ENCODE measurements at places on chromosomes 1 and 21.

GRCh38 chr1:162328512-162328911 is 48.1 kb downstream of the SPATA46 start:
- no peak for DNase-seq

- DNase-seq, result no peak
Measured at GRCh38 chr1:199297887-199298286, 659.0 kb downstream of the PTPRC start.

DNA sequence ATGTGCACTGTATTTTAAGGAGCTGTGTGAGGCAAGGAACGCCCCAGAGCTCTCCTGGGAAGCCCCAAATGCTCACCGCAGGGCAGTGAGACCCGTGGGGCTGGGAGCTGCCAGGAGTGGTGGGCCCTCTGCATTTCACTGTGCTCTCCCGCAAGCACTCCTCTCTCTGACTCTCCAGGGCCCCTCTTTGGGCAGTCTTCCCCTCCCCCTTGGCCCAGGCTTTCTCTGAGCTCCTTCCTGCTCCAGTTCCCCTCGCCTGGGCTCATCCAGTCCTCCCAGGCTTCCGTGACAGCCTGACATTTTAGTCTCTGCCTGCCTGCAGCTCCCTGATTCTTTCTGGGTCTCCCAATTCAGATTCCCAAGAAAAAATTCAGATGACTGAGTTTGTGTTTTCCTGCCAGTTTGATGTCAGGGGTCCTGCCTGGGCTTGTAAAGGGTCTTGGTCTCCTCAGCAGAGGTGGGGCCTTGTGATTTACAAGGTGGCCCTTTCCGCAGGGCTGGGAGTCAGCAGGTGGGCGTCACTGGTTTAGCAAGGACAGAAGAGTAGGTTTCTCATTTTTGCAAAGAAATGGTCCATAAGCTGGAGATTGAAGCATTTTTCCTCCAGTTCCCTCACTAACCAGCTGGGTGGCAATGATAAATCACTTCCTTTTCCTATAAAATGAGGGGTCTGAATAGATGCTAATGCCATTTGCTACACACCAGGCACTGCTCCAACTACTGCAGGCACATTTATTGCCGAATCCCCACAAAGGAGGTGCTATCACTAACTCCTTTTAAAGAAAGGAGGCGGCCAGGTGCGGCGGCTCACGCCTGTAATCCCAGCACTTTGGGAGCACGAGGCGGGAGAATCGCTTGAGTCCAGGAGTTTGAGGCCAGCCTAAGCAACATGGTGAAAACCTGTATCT is 1.9 kb upstream of the CA6 start:
- no peak for DNase-seq

GRCh38 chr1:17636612-17637011 is 97.1 kb downstream of the ARHGEF10L start:
- no peak for DNase-seq

DNA sequence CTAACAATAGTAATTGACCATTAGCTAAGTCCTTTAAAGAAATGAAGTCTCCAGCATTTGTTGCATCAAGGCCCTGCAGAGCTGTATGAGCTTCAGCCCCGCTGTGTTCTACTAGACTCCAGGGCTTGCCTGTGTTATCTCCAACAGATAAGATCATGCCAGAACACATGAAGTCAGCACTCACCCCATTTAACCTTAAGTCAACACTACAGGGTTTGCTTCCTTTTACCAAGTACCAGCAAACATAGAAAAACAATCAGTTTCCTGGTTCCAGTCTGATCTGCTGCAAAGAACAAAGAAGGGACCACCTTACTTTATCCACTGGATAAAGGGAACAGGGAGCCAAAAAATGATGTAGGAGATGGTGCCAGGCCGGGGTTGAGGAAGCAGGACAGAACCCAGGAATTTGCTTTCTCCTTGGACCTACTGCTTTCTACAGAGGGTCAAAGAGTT is 41.3 kb upstream of the ENAH start:
- no peak for DNase-seq

GRCh38 chr1:3931007-3931912 is 31.2 kb upstream of the C1orf174 start:
- DNase-seq, result no peak

- no peak for DNase-seq
Measured at GRCh38 chr1:64488862-64489261, 18.9 kb downstream of the CACHD1 start.

GRCh38 chr1:186208405-186209129 is 166.5 kb downstream of the TPR start:
- DNase-seq, result no peak

GRCh38 chr1:109807822-109808680 is 44.3 kb upstream of the EPS8L3 start:
- no peak for DNase-seq

DNA sequence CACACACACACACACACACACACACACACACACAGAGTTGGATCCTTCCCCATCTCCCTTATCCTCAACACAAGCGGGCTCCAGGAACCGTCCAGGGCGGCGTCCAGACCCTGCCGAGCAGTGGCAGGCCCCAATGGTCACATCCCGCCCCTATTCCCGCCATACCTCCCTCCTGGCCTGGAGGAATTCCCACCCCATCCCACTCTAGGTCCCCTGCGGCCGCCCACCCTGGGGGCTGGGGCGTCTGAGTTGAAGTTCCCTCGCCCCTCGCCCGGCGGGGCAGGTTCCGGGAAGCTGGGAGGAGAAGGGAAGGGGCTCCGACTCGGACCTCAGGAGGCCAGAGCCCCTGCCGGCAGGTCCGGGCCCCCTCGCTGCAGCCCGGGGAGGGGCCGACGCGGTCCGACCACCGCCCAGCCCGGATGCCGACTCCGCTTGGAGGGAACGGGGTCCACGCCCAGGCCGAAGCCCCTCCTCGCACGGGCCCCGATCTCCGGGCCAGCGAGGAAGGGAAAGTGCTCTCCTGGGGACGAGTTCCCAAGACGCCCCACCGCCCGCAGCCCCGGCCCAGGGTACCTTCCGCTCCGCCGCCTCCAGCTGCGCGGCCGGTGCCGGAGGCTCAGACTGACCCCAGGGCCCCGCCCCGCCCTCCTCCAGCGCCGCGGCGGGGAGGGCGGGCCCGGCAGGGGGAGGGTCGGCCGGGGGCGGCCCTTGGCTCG is at the start of gene RHOC:
RHOC (minus strand) TSS at position 623 of the 716 bp plus-strand sequence. CDS start 3,328 bp downstream, outside the sequence.
- DNase-seq, result peak; percentile 45

DNA sequence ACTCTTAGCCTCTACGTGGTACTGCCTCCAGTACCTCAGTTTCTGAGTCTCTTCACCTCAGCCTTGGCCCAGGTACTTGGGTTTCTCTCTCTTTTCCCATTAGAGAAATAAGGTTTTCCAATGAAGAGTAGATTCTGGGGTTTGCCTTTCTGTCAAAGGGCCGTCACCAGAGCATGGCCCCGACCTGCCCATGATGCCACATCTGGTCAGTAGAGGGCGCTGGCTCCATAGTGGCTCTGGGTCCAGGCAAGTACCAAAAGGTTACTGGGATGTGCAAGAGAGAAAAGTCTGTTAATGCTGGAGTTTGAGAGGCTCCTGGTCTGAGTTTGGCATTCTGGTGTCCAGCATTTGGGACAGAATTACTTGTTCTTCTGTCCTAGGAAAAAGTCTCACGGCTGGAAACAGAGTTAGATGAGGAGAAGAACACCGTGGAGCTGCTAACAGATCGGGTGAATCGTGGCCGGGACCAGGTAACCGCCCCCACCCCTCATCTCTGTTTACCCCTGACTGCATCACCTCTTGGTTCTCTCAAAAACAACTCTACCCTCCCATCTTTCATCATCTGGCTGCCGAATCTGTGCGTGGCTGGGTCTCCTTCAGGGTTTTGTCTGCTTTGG is 5.3 kb upstream of the TUFT1 start:
- peak; percentile 78 for DNase-seq

DNA sequence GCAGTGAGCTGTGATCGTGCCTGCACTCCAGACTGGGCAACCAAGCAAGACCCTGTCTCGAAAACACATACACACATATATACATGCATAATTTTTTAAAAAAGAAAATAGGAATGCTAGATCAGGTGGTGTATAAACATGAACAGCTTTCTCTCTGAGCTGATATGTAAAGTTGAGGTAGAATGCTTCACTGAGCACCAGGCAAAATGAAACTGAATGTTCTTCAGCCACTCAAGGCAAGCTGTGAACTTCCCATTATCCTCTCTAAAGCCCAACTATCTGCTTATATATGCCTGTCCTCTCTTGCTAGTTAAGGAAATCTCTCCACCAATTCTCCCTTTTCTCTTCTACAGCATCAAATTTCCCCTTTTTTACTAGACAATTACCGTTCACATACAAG is 93.0 kb downstream of the NUF2 start:
- DNase-seq, result no peak

GRCh38 chr1:40857737-40858136 is 4.4 kb downstream of the CITED4 start:
- DNase-seq, result no peak

DNA sequence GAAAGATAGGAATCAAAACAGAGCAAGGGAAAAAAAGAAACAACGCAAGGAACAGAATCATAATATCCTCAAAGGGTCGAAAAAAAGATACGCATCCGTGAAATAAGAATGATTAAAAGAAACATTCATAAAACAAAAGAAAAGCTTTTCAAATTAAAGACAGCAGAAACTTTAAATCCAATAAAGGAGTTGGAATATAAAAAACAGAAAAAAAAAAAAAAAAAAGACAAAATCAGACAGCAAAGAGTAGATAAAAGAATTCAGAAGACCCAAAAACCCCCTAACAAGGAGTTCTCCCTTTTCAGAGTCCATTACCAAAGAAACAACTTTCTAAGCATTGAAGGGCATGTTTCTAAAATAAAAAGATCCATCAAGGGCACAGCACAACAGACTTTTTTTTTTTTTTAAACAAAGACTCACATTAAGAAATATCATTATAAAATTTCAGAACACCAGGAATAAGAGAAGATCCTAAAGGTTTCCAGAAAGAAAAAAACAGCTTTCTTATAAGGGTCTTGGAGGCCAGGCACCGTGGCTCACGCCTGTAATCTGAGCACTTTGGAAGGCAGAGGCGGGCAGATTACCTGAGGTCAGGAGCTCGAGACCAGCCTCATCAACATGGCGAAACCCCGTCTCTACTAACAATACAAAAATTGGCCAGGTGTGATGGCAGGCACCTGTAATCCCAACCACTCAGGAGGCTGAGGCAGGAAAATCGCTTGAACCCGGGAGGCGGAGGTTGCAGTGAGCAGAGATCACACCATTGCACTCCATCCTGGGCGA is 44.7 kb downstream of the ENAH start:
- no peak for DNase-seq

DNA sequence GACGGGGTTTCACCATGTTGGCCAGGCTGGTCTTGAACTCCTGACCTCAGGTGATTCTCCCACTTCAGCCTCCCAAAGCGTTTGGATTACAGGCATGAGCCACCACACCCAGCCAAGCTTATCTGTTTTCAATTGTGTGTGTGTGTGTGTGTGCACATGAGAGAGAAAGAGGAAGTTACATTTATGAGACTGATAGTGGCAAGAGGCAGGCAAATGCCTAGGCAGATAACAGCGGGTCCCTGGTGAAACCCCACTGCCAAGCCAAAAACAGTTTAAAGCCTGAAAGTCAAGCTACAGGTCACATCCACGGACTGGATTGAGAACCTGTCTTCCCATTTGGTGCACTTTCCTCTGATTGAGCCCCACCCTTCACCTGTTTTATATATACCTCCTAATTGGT is 35.1 kb upstream of the IFNGR2 start:
- no peak for DNase-seq

DNA sequence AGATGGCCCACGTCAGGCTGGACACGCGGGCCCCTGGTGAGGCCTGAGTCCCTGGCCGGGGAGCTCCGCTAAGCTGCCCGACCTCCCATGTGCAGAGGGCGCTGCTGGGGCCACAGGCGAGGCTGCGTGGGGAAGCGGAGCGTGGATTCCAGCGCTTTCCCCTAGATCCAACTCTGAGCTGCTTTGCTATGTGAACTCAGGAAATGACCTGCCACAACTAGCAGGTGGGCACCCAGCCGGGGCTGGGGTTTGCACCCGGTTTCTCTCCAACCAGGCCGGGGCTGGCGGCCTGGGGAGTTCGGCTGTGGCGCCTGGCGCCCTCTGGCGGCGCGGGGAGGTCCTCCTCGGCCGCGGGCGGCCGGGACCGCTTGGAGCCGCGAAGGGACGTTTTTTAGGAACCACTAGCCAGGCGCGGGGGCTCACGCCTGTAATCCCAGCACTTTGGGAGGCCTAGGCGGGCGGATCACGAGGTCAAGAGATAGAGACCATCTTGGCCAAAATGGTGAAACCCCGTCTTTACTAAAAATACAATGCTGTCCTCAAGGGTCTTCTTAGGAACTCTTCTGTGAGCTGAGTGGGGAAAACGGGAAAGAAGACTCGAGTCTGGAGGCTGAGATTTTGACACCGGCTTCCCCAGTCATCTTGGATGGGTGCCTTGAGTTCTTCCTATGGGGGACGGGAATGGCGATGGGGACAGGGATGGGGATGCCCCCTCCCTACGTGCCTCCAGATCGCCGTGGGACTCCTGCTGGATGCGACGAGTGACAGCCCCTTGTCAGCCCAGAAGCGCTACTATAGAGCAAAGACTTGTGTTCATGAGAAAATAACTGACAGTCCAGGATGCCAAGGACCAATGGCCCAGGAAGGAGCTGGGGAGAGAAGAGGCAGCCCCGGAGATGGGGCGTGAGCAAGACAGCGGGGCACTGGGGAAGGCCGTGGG is 12.6 kb downstream of the PYCR2 start:
- DNase-seq, result peak; percentile 74

GRCh38 chr1:151444783-151445177 is 14.5 kb downstream of the POGZ start:
- DNase-seq, result no peak

- peak; percentile 55 for DNase-seq
Measured at GRCh38 chr1:43836267-43836951, 97.2 kb upstream of the ARTN start.

DNA sequence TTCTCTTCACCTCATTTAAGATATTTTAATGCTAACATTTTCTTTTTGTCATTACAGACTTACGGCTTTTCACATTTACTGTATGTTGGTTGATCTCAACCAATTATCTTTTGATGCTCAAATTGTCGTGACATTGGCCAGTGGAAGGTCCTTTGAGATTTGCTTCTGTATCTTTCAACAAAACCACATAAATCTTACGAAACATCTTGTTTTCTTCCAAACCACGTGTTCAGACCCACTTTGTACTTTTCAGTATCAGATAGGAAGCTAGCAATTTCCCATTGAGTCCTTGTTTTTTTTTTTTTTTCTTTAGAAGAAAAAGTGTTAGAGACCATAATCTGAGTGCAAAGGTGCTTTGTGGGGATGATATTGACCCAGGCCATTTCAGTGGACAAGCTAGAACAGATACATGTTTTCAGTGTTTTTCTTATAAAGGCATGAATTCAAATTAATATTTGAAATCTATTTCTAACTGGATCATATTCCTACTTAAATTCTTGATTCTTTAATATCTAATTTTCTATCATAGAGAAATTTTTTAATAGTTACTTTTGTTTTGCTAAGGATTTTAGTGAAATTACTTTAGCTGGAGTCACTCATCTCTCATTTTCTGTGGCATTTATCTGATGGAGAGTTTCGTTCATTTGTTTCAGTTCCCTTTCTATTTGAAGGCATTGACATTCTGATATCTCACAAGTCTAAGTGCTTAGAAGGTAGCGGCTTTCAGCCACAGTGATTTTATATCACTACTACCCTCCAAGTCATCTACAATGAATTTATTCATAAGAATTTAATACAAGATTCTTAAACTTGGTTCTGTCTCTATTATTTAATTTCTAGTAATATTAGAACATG is 26.7 kb downstream of the ATG4C start:
- DNase-seq, result no peak

- DNase-seq, result no peak
Measured at GRCh38 chr1:43338001-43338400, 383 bp downstream of the MPL start.
